ENCODE measurements at places on chromosomes 6 and 20.

- DNase-seq: no peak
Measured at GRCh38 chr6:26067367-26067766, 19.9 kb upstream of the HFE start.

GRCh38 chr6:304833-305370, 12.6 kb downstream of the DUSP22 start:
- DNase-seq: no peak

GRCh38 chr6:156848123-156848522, 70.9 kb downstream of the ARID1B start:
- no peak for DNase-seq

DNA sequence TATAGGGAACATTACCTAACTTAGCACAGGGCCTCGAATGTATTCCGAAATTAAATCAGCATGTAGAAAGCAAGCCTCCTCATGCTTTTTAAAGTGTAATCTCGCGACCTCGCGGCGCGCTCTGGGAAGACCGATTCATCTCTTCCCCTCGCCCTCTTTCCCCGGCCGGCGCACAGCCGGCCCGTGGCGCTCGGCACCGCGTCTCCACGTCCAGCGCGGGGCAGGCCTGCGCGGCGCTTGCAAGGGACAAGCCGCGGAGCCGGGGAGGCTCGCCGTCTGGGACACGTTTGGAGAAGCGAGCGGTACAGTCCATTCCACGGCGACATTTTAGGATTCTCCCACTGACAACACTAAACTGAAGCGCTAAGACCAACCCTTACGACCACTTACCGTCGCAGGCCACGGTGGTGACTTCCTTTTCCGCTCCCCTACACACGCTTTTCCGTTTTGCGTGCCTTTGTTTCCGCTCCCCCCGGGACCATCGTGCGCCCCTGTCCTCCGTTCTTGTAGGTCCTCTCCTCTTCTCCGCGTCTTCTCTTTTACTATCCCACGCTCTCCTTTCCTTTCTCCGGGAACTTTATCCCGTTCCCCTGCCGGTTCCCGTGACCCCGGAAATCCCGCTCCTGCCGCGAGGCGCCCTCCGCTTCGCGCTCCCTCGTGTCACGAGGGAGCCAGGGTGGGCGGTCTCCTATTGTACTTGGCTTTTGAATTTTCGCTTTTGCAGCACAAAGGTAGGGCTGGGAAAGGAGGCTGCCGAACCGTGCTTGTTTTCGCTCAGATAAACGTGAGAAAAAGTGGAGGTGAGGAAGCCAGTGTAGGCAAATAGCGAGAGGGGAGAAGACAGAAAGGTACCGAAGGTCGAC, at the start of gene ECHDC1:
ECHDC1 (minus strand) TSS at position 664 of the 863 bp plus-strand sequence. CDS start 12,581 bp downstream, outside the sequence.
- DNase-seq: peak; percentile 61

- no peak for DNase-seq
Measured at GRCh38 chr20:57696401-57696961, 13.3 kb downstream of the PMEPA1 start.

DNA sequence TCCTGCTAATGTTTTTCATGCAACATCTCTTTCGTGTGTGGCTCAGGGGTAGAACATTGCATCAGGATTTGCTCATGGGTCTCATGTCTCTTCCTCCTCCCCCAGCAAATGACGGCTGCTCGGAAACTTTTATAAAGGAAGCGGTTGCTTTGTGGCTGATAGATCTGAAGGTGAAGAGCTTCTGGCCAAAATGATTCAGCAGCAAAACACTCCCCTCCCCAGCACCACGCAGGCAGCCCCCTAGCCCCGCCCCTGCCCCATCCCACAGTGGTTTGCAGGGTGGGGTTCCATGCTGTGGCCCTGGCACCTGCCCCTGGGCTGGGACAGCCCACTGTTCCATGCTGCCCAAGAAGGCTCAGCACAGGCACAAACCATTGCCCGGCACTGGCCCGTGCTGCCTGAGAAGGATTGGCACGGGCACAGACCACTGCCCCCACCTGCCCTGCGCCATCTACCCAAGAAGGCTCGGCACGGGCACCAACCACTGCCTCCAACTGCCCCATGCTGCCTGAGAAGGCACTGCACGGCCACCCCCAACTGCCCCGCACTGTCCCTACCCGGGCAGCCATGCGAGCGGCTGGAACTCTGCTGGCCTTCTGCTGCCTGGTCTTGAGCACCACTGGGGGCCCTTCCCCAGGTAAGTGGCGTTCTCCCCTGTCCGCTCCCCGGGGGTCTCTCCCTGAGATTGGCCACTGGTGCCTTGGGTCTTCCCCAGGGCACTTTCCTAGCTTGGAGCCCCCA, at the start of gene CST7:
CST7 (plus strand) TSS at position 331 of the 741 bp plus-strand sequence; CDS start at position 568, 237 bp downstream.
- peak; percentile 68 for DNase-seq
